ENCODE measurements at places on chromosomes 4 and X. TPM values are rescaled to one million over a fixed set of nuclear protein-coding genes. Genes with fewer than 3 reads are reported as not detected.

DNA sequence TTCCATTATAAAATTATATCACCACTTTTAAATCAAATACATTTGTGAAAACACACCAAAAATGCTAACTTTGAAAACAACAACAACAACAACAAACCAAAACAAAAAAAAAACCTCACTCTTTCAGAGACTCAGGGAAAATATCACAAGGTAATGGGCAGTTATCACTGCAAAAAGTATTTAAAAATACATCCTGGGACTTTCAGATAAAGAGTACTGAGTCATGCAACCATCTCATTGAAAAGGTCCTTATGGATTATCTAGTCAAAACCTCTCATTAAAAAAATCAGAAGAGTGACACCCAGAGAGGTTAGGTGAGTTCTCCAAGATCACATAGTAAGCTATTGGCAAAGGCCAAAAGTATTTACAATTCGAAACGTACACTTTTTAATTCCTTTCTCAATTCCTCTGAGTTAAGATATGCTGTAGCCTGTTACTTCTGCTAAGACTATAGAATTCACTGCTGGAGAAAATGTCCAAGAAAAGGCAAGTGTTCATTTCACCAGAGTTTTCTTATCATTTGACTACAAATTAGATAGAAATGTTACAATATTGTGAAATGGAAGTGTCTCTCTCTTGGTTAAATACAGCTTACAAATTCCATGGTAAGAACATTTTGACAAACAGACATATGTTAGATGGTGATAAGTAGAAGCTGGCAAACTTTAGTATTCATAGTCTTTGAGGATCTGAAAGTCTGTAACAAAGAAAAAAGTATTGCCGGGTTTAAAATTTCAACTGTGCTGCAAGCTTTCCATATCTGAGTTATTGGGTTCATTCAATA is 9.3 kb downstream of the STX18 start:
- H3K4me3 ChIP-seq = no peak overlapping the region
- H3K4me1 ChIP-seq = no peaks in the 10 kb centered on the region
- H3K27ac ChIP-seq = no peak overlapping the region
- H3K27me3 ChIP-seq = no peaks in the 10 kb centered on the region
- no peaks in the 10 kb centered on the region for H3K36me3 ChIP-seq

GRCh38 chr4:45951153-45951552 is 172.7 kb downstream of the GABRG1 start:
- no peak overlapping the region for H3K4me3 ChIP-seq
- H3K27me3 ChIP-seq = no peaks in the 10 kb centered on the region
- no peak for DNase-seq
- peaks cover 3% of the 10 kb centered on the region for H3K4me1 ChIP-seq
- no peak overlapping the region for H3K27ac ChIP-seq
- H3K36me3 ChIP-seq = no peaks in the 10 kb centered on the region

Gene ERVMER34-1
- 0.04 TPM for total RNA-seq

GRCh38 chr4:182339221-182339641 is 96.0 kb downstream of the TENM3 start:
- H3K4me1 ChIP-seq = peaks cover 13% of the 10 kb centered on the region
- H3K27me3 ChIP-seq = no peaks in the 10 kb centered on the region
- peak overlapping the region; percentile 71 for H3K27ac ChIP-seq
- H3K36me3 ChIP-seq = no peaks in the 10 kb centered on the region

DNA sequence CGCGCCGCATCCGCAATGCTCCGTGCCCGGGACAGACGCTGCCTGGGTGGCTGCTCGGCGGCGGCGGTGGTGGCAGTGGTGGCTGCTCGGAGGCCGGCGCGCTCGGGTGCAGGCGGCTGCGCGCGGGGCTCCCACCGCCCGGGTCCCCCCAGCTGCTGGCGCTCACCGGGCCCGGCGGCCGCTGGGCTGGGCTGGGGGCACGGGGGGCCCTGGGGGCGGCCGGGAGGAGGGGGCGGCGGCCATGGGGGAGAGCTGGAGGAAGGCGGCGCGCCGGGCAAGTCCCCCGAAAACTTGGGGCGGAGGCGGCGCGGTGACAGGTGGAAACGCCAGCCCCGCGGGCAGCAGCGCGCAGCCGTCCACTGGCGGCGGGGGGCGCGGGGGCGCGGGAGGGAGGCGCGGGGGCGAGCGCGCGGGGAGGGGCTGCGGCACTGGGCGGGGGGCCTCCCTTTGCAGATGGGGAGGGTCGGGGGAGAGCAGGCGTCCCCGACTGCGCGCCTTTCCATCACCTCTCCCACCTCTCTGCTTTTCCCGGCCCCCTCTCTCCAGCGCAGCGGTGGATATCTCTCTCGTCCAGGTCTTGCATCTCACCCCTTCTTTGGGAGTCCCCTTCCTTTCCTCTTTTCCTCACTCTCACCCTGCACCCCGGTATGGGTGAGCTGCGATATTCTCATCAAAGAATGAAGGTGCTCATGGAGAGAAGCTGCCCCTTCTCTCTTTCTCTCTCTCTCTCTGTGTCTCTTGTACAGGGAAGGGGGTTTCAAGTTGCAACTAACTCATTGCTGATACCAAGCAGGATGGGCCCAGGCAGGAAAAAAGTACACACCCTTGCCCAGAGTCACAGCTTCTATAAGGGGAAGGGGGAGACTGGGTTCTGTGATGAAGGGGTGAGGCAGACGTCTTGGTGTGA is 83.7 kb upstream of the DHRSX start:
- H3K4me1 ChIP-seq = no peaks in the 10 kb centered on the region
- H3K4me3 ChIP-seq = no peak overlapping the region
- no peak for DNase-seq
- H3K27ac ChIP-seq = no peak overlapping the region
- H3K27me3 ChIP-seq = no peaks in the 10 kb centered on the region

- H3K27me3 ChIP-seq = no peaks in the 10 kb centered on the region
- H3K27ac ChIP-seq = peak overlapping the region; percentile 30
- H3K36me3 ChIP-seq = no peaks in the 10 kb centered on the region
- no peak for DNase-seq
- H3K4me1 ChIP-seq = peaks cover 16% of the 10 kb centered on the region
Observed at GRCh38 chr4:45350438-45350837, 624.1 kb upstream of the GNPDA2 start.

Gene REELD1
- not detected for total RNA-seq

Gene NDNF
- total RNA-seq = 6.5 TPM

GRCh38 chrX:13271511-13271910 is 48.3 kb downstream of the ATXN3L start:
- H3K4me1 ChIP-seq = peaks cover 16% of the 10 kb centered on the region
- no peaks in the 10 kb centered on the region for H3K36me3 ChIP-seq
- no peaks in the 10 kb centered on the region for H3K27me3 ChIP-seq
- H3K4me3 ChIP-seq = no peak overlapping the region
- DNase-seq = no peak

Gene ARR3
- not detected for total RNA-seq

GRCh38 chr4:83361416-83362103 is 26.9 kb upstream of the HPSE start:
- no peaks in the 10 kb centered on the region for H3K36me3 ChIP-seq
- H3K4me3 ChIP-seq = no peak overlapping the region
- DNase-seq = no peak
- no peak overlapping the region for H3K27ac ChIP-seq
- no peaks in the 10 kb centered on the region for H3K27me3 ChIP-seq

- no peaks in the 10 kb centered on the region for H3K27me3 ChIP-seq
- no peak overlapping the region for H3K27ac ChIP-seq
- peak; percentile 44 for DNase-seq
- H3K4me3 ChIP-seq = no peak overlapping the region
- no peaks in the 10 kb centered on the region for H3K4me1 ChIP-seq
Observed at GRCh38 chrX:141879616-141880015, 24.1 kb upstream of the MAGEC1 start.

GRCh38 chr4:139076016-139076744 is 60.6 kb downstream of the NOCT start:
- peaks cover 17% of the 10 kb centered on the region for H3K36me3 ChIP-seq
- peaks cover 26% of the 10 kb centered on the region for H3K4me1 ChIP-seq
- H3K27me3 ChIP-seq = no peaks in the 10 kb centered on the region
- no peak overlapping the region for H3K27ac ChIP-seq

- no peaks in the 10 kb centered on the region for H3K27me3 ChIP-seq
- no peak for DNase-seq
- no peaks in the 10 kb centered on the region for H3K36me3 ChIP-seq
Observed at GRCh38 chr4:57550198-57550597, 440.0 kb upstream of the IGFBP7 start.

Gene HTR2C
- total RNA-seq = 0.05 TPM

Gene ARSH
- total RNA-seq = not detected

GRCh38 chrX:21487832-21488231 is 113.6 kb downstream of the CNKSR2 start:
- no peak overlapping the region for H3K4me3 ChIP-seq
- peaks cover 9% of the 10 kb centered on the region for H3K4me1 ChIP-seq
- H3K27me3 ChIP-seq = no peaks in the 10 kb centered on the region
- peak; percentile 86 for DNase-seq

- no peaks in the 10 kb centered on the region for H3K36me3 ChIP-seq
- H3K27me3 ChIP-seq = no peaks in the 10 kb centered on the region
- no peak for DNase-seq
- H3K4me3 ChIP-seq = no peak overlapping the region
- no peak overlapping the region for H3K27ac ChIP-seq
Observed at GRCh38 chrX:109533631-109534030, 3.0 kb upstream of the NXT2 start.

Gene CXorf51B
- not detected for total RNA-seq

GRCh38 chrX:12304261-12304660 is 166.0 kb downstream of the FRMPD4 start:
- no peak overlapping the region for H3K27ac ChIP-seq
- H3K4me3 ChIP-seq = no peak overlapping the region
- no peak for DNase-seq

DNA sequence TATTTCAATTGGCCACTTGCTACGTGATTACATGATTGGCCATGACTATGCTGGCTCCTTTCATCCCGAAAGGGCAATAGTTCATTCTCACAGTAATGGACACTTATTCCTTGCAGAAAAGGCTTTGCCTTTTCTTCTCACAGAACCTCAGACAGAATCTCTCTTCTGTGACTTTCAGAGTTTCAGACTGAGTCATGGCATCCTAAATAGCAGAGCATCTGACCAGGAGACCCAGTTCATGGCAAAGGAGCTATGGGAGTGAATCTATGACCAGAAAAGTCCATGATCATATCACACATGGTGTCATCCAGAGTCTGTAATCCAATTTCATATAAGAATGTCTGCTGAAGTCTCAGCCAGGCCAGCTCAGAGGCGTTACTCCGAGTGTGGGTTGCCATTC is 263.3 kb upstream of the CLNK start:
- no peaks in the 10 kb centered on the region for H3K27me3 ChIP-seq
- no peak overlapping the region for H3K4me3 ChIP-seq
- H3K4me1 ChIP-seq = no peaks in the 10 kb centered on the region
- no peak for DNase-seq
- no peaks in the 10 kb centered on the region for H3K36me3 ChIP-seq

GRCh38 chr4:9962611-9963314 is 58.5 kb downstream of the SLC2A9 start:
- H3K36me3 ChIP-seq = no peaks in the 10 kb centered on the region
- no peak overlapping the region for H3K27ac ChIP-seq
- H3K4me3 ChIP-seq = no peak overlapping the region
- peaks cover 3% of the 10 kb centered on the region for H3K27me3 ChIP-seq
- H3K4me1 ChIP-seq = no peaks in the 10 kb centered on the region
- DNase-seq = no peak

DNA sequence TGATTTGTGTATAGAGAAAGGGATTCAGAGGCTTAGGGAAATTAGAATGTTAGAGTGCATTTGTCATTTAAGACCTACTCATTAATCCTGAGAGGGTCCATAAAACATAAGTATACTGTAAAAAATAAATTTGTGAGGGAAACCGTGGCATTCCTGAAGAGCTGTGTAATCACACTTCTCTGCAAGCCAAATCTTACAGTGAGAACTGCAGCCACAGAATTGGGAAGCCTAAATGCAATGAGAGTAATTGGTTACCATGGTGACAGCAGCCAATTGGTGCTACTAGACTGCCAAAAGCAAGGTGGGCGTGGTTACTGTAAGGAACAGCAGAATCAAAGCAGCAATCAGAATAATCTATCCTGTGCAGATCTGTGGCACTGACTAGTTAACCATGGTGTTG is 345.2 kb upstream of the GRID2 start:
- H3K4me1 ChIP-seq = peaks cover 15% of the 10 kb centered on the region
- peak; percentile 60 for DNase-seq
- no peak overlapping the region for H3K4me3 ChIP-seq
- H3K27me3 ChIP-seq = no peaks in the 10 kb centered on the region
- H3K36me3 ChIP-seq = no peaks in the 10 kb centered on the region

Gene INTS6L
- total RNA-seq = 13.6 TPM

- no peaks in the 10 kb centered on the region for H3K36me3 ChIP-seq
- H3K27me3 ChIP-seq = no peaks in the 10 kb centered on the region
- no peaks in the 10 kb centered on the region for H3K4me1 ChIP-seq
- DNase-seq = no peak
Observed at GRCh38 chr4:86117705-86118302, 242.0 kb downstream of the MAPK10 start.

Measured in SJCRH30 (cell line).